ENCODE measurements at places on chromosomes 13 and 19.

GRCh38 chr19:15128162-15128770, 21.1 kb downstream of the SYDE1 start:
- DNase-seq = no peak

DNA sequence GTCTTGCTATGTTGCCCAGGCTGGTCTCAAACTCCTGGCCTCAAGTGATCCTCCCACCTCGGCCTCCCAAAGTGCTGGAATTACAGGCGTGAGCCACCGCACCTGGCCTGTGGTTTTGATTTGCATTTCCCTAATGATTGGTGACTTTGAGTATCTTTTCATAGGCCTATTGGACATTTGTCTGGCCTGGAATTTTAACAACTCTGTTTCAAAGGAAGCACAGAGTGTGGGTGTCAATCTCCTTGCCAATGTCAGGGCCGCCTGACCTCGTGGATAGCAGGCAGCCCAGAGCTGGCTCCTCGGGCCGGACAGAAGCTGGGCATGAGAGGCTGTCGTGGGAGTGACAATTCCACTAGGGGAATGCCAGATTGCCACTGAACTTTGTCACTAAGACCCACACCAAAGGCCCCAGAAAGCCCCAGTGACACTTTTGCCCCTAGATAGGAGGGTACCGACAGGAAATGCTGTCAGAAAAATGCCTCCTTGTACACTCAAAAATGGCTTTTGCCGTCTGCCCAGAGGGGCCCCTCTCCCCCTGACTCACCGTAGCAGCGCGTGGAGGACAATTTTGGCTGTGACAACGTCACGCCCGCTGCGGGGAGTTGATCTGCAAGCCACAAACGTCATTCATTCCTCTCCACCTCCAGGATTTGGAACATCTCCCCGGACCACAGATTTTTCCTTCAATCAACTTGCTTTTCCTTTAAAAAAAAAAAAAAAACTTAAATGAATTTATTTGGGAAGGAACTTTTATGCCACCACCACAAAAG, 11.7 kb upstream of the ADGRE5 start:
- DNase-seq = no peak

DNA sequence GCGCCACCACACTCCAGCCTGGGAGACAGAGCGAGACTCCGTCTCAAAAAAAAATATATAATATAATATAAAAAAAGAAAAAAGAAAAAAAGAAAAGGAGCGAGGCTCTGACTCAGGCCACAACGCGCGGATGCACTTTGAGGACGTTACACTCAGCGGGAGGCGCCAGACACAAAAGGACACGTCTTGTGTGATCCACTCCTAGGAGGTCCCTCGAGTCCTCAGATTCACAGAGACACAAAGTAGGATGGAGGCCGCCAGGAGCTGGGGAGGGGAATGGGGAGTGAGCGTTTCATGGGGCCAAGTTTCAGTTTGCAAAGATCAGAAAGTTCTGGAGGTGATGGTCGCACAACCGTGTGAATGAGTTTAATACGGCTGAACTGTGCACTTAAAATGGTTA, 8.5 kb upstream of the ABHD17A start:
- no peak for DNase-seq

DNA sequence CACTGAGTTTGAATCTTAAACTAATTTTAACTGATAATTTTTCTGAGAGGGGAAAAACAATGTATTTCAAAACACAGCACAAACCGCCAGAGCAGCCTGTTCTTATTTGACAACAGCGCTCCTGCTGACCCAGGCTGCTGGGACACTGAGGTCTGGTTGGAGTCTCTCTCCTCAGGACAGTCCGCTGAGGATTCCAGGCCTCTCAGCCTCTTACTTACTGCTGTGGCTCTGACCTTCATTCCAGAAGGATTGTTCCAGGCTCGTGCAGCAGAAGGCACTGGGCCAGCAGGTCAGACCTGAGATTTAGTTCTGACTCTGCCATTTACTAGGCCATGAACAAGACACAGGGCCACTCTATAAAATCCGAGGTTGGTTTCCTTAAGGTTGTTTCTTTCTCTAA, 393.6 kb downstream of the TDRD3 start:
- no peak for DNase-seq

- DNase-seq = no peak
These were observed 12.6 kb upstream of the ZNF681 start for GRCh38 chr19:23771316-23771715.

- no peak for DNase-seq
These were observed 6.9 kb upstream of the ICAM4 start for GRCh38 chr19:10279737-10280442.

DNA sequence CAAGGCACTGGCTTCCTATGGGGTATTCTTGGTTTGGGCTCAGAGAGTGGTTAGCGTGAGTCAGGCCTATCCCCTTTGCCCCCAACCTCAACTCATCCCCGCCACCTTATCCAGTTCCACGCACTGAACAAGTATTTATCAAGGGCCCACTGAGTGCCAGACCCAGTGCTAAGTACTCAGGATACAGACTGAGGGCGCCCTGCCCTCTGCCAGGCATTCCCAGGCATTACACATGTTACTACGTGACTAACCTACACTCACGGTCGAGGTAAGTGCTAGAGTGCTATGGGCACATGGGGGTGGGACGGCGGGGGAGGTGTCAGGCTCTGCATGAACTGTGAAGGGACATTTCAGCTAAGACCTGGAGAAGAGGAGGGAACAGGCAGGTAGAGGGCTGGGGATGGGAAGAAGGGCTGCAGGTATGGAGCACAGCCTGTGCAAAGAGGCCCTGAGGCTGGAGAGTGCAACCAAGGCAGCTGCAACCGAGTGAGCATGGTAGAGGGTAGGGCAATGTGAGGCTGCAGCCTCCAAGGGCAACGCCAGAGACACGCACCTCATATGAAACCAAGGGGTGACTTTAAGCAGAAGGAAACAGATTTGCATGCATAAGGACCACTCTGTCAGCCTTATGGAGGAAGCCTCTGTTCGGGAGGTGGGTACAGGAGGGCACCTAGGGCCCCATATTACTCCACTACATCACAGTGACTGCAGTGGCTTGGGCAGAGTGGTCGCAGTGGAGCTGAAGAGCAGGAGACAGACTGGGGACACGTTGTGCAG, 22.5 kb downstream of the DHRS12 start:
- DNase-seq = no peak

Data from foreskin melanocyte (primary cell).